ENCODE measurements at places on chromosomes 6 and 20. TPM values are rescaled to one million over a fixed set of nuclear protein-coding genes. Genes with fewer than 3 reads are reported as not detected.
A peak's percentile ranks its signal among the peaks of the same experiment; 100 is the strongest.

The LAMP5 gene
- 0.30 TPM for total RNA-seq

The EPPIN gene
- total RNA-seq, result not detected

The OR2J3 gene
- not detected for total RNA-seq

The SOBP gene
- total RNA-seq, result 0.67 TPM

The ABHD12 gene
- total RNA-seq, result 54.2 TPM

The DEFB128 gene
- not detected for total RNA-seq

The REM1 gene
- total RNA-seq, result 0.32 TPM

The ANKRD66 gene
- total RNA-seq, result not detected

The SLC2A10 gene
- 43.6 TPM for total RNA-seq

The HRH3 gene
- total RNA-seq, result not detected

The CLIC5 gene
- 72.8 TPM for total RNA-seq

The NELFCD gene
- total RNA-seq, result 64.4 TPM

DNA sequence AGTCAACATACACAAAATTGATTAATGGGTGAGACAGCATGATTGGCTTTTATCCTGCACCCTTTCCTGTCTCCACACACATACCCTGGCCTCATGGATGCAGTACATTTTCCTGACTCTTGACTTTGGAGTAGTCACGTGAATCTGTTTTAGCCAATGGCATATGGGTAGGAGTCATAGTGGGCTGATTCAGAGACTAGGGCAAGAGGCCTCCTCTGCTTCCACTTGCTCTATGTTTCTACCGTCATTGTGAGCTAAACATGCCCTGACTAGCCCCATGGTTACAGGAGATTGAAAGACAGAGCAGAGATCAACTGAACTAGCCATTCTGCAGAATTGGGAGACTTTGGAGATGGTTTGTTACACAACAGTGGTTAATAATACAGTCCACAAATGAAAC, 850.0 kb downstream of the DHX35 start:
- DNase-seq, result no peak

DNA sequence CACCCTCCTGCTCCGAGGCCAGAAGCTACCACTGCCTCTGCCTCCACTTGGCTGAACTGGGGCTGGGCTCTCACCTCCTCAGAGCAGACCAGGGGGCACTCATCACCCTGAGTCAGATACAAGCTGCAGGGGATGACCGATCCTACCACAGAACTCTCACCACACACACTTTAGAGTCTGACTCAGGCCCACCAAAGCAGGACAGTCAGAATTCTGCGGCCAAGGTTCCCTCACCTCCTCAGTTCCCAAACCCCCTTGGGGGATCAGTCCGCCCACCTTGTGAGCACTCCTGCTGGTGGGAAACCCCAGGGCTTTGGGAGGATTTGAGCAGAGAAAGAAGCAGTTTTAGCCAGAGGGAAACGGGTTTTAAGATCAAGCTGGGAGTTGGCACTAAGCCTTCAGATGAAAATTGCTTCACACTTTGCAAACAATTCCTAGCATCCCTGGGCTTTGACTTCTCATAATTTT, 587.8 kb upstream of the JAG1 start:
- DNase-seq, result no peak

DNA sequence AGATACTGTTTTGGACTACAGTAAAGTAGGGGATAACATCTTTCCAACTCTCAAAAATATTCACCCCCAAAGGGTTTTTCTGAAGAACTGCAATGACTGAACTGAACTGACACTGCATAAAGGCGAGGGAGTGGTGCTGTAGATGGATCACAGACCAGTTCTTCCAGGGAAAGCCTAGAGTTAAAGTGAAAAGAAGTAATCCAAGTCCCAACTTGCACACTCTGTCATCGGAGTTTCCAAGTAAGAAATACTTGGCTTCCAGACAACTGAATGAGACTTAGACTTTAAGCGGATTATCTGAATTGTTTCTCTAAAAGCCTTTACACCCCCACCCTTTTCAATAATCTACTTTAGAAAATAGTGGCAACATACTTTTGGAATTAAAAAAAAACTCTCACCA, 134.1 kb upstream of the PREP start:
- DNase-seq, result no peak

GRCh38 chr6:113221850-113222249, 635.3 kb upstream of the MARCKS start:
- no peak for DNase-seq

DNA sequence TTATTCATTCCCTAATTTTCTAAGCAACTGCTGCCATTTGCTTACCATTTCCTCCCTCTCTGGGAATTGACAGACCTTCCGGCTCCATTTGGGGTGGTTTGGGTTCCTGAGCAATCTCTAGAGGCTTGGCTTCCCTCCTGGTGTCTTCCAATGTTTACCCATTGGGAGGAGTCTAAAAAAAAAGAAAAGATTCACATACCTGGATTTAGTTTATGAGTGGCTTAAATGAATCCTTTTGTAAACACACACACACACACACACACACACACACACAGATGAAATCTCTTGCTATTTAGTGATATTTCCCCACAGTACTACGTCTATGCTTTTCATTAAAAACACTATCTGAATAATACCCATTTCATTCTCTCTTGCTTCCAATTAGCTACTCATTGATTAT, 48.3 kb upstream of the TRAF3IP2 start:
- no peak for DNase-seq

DNA sequence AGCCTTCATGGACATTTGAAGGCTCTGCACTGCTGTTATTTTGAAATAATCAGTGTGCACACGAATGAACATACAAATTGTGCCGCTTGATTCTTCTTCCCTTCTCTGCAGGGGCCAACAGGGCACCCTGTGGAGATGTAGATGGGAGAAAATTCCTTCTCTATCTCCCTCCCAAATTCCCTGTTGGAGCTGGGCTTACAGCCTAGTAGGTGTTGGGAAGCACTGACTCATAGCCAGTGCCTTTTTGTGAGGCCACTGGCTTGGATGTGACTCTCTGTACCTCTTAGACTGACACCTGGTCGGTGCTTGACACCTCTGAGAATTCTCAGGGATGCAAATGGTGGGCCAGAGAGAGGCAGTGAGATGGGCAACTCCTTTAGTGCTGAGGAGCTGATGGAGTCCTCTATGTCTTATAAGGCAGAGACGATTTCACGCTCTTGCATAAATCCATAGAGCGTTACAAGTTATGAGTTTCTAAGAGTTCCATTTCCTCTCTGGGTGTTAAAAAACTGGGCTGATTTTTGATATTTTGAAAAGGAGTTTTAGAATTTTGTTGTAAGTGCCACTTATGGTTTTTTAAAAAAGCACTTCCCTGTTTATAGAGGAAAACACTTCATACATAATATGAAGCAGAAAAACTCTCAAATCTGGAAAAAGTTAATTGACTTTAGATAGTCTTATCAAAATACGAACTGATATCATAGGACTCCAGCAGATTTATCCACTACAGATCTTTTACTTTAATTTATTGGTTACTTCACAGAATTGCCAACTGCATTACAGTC, 89.8 kb upstream of the MAP3K7 start:
- no peak for DNase-seq

DNA sequence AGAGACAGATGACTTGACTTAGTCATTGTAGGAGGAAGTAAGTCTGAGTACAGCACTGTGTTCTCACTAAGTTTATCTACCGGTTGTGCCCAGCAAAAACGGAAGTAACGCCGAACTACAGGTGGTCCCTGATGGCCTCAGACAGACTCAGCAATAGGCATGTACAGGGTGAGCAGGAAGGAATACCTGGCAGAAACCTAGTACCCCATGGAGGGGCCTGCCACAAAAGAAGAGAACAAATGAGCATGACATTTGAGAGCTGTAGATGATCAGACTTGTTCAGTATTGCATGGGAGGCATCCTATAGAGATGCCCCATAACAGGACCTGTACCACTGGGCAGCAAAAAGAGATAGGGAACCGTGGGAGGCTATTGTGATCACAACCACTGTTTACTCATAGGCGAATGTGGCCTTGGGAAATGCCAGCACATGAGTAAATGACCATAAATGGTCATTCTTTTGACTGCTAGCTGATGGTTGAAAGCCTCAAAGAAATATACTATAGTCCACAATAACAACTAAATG, 106.4 kb upstream of the TAB2 start:
- no peak for DNase-seq

DNA sequence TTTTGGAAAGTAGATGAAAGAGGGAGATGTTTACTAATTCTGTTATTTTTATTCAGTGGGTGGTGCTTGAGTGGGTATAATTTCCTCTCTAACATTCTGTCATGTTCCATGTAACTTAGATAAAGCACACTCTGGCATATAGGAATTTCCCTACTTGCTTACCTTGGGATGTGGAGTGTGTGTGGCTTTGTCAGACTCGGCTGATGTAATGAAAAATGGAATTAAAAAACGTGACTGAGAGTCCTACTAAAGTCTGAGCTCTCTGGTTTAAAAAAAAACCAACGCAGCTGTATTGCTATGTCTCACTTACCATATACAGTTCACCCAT, 98.3 kb downstream of the JARID2 start:
- DNase-seq, result no peak

GRCh38 chr6:166167801-166168615, at the start of gene TBXT:
TBXT (minus strand) TSS chr6:166167851; CDS start chr6:166167591, 260 bp downstream.
- no peak for DNase-seq

GRCh38 chr6:131811500-131811899, 3.7 kb downstream of the ENPP1 start:
- DNase-seq, result no peak

DNA sequence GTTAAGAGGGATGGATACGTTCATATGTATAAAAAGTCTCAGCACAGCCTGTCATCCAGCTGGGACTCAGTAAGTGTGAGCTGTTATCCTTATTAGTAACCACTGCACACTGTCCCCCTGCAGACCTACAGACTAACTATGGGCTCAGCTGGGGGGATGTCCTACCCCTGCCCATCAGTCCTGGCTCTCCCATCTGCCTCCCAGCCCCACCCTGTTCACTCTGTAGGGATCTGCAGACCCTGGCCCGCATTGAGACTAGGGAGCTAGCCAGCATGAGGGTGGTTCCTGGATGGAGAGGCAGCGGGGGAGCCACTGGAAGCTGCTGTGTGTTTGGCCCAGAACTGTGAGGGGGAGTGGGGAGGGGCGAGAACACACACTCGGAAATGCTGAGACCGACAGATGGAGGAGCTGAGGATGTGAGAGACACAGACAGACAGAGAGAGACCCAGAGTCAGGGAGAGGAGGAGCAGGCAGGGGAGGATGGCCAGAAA, 17.1 kb downstream of the XKR7 start:
- DNase-seq, result no peak

GRCh38 chr20:52459150-52459549, 267.6 kb upstream of the ZFP64 start:
- no peak for DNase-seq

DNA sequence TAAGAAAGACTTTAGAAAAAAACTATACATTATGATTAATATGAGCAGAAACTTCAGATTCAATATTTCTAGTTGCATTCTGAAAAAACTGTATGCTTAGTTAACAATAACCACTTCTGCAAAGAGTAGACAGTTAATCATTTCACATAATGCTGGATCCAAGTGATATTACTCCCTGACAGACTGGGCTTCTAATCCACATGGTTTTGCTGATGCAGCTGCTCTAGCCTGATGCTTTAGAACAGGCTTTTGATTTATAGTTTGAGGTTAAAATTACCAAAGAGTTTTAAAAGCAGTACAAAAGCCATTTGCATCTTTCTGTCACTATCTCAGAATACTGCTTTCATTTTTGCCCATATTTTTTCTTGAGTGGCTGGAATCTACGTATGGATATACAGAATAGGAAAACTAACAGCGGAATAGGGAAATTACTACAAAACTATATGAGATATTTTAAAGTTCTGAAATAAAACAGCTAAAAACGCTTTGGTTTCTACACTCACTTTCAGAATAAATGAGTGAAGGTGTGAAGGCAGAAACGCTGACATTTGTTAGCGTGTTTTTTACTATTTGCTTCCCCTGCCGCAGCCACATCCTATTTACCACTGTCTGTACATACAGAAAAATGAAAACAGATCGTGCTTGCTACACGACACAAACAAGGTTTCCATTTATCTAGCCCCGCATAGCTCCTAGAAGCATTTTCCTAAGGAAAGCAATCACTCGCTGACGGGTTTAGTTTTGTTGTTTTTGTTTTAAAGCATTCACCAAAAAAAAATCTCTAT, 61.7 kb downstream of the METTL24 start:
- no peak for DNase-seq

GRCh38 chr6:32867554-32868256, 13.7 kb downstream of the PSMB9 start:
- no peak for DNase-seq

GRCh38 chr6:109000289-109000688, 94.4 kb downstream of the SESN1 start:
- no peak for DNase-seq

DNA sequence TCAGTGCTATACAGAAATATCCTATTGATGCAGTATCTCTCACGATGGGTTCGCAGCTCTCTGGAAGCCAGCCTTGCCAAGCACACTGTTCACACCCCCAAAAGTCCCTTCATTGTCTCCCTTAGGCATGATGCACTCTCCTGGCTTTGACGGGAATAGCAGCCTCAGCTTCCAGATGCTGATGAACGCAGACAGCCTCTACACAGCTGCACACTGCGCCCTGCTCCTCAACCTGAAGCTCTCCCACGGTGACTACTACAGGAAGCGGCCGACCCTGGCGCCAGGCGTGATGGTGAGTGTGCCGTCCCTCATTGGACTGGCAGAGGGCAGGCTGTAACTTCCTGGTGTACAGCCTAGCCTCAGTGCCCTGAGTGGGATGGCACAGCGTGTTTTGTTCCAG, 60.0 kb upstream of the PBOV1 start:
- no peak for DNase-seq

- no peak for DNase-seq
Observed at GRCh38 chr6:15303162-15303919, 57.5 kb downstream of the JARID2 start.

GRCh38 chr6:154352898-154353585, 3.6 kb downstream of the IPCEF1 start:
- no peak for DNase-seq

DNA sequence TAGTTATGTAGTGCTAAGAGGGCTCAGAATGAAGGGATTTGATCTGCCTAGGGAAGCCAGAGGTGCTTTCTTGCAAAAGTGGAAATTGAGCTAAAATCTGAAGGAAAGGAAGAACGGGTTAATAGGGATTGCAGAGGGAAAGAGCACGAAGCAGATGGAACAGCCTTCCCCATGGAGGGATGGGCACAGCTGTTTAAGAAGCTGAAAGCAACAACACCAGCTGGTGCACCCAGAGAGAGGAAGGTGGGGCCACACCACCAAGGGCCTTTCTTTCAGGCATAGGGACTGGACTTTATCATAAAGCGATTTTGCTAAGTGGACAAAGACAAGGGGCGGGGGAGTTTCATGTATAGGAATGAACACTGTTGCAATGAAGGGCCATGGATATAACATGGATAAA, 65.8 kb upstream of the SNRPB2 start:
- DNase-seq, result no peak

GRCh38 chr6:30684386-30685156, 1.9 kb downstream of the PPP1R18 start:
- DNase-seq, result peak; percentile 60

DNA sequence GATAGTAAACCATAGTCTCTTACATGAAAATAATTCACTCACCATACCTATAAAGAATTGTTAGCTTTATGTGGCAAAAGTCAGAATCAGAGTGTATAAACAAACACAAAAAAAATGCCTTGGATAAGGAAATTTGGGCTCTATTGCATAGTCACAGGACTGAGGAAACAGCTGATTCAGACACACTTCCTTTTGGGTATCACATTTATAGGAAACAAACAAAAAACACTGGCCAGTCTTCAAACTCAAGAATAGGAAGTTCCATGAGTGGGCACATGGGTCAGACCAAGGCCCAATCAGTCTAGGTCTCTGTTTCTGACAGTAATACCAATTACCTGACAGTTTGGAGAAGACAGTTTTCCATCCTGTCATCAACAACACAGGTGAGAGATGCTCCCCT, 8.0 kb downstream of the SLC18B1 start:
- no peak for DNase-seq

All from colonic mucosa (tissue), 4 donors.